ENCODE measurements at places on chromosomes 6 and 20.

DNA sequence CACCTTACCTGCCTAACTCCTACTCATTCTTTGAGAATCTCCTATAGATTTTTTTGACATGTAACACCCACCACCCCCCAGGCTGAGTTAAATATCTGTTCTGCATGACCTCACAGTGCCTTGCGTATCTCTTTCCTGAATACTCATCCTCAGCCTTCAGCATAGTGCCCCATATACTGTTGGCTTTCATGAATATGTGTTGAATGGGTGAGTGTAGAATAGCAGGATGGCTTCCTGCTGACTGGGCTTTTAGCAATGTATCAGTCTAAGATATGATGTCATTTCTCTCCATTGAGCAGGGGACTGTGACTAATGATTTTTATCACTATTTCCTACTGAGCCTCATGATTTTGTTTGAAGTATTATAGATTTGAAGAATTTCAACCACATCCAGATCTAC, 361.6 kb upstream of the MARCKS start:
- DNase-seq = no peak

DNA sequence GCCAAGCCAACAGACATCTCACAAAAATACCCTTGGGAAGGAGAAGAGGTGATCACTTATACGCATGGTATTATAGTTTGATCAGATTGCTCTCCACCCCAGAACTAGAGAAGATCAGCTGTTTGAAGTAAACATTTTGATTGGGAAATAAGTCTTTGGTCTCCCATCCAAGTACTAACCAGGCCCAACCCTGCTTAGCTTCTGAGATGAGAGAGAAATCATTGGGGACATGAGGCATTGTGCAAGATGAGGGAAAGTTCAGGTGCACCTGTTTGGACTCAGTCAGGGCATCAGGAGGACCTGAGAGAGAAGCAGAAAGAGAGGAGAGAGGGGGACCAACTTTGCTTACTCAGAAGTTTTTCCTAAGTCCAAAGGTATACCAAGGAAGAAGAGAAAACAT, 11.4 kb downstream of the RIPK1 start:
- no peak for DNase-seq

- no peak for DNase-seq
Observed at GRCh38 chr6:123380257-123380656, 256.5 kb downstream of the TRDN start.

DNA sequence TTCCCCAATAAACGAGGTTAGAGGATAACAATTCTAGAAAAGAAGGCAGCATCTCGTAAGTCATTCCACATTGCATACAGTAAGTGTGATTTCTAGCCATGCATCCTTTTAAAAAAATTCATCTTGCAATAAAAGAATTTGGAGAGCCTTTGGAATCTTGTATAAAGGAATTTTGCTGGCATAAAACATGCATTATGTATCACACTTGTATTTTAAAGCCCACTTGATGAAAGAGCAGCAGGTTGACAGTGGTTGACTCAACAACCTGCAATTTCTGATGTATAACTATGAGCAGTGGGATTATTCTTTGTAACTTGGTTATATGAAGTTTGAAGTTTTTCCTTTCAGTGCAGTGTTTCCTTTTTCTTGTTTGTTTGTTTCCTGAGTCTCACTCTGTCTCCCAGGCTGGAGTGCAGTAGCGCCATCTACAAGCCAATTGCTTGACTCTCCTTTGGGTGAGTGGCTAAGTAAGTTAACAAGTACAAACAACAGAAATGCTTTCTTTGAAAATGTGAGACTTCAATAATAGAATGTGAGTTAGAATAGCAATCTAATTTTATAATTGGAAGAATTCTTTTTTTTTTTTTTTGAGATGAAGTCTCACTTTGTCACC, 39.9 kb downstream of the JARID2 start:
- no peak for DNase-seq

DNA sequence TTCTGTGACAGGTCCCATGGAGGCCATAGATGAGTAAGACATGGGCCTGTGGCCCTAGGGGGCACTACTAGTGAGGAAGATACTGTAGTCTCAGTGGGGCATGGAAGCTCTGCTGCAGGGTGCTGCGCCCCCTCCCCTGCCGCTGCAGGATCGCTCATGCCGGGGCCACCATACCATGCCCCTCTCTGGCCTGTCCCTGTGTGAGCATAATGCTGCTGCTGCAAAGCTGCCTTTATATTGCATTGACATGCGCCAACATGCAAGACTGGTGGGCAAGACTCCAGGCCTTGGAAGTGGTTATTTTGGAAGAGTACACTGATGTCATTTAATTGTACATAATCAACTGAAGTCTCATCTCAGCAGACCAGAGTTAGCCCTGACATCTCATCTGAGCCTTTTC, 60.0 kb downstream of the TOX2 start:
- no peak for DNase-seq

- DNase-seq = no peak
Observed at GRCh38 chr6:38687043-38687353, 15.9 kb downstream of the GLO1 start.

GRCh38 chr6:116287689-116288282, 8.1 kb upstream of the TSPYL1 start:
- DNase-seq = no peak

- DNase-seq = no peak
Observed at GRCh38 chr6:112659912-112660311, 312.8 kb downstream of the RFPL4B start.

DNA sequence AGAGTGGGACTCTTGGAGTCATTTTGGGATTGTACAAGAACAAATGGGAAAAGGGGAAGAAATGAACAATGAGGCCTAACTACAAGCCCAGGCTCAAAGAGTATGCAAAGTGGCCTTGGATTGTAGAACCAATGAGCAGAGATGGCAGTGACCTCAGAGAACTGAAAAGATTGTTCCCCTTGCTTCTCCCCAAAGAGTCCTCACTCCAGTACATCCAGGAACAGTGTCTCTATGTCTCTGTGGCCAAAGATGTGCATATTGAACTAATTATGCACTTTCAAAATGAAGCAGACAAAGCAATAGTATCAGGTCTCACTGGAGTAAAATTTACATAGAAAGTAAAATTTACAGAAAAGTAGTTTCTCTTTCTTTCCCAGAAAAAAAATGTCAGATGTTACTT, 81.0 kb downstream of the SMLR1 start:
- no peak for DNase-seq

GRCh38 chr6:63527658-63528514, 44.4 kb upstream of the LOC128125822 start:
- DNase-seq = no peak

DNA sequence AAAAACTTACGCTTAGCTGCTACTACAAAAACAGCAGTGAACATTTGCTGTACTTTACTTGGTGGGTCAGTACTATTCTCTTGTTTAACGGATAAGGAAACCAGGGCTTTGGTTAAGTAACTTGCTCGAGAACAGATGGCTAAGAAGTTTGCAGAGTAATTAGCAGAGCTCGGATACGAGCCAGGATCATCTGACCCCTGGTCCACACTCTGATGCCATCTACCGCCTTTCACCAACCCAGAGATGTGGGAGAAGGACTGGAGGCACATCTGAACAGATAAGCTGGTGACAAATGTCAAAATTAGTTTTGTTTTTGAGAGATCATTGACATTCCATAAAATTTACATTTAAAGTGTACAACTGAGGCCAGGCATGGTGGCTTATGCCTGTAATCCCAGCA, 18.9 kb upstream of the RPL7L1 start:
- DNase-seq = no peak

DNA sequence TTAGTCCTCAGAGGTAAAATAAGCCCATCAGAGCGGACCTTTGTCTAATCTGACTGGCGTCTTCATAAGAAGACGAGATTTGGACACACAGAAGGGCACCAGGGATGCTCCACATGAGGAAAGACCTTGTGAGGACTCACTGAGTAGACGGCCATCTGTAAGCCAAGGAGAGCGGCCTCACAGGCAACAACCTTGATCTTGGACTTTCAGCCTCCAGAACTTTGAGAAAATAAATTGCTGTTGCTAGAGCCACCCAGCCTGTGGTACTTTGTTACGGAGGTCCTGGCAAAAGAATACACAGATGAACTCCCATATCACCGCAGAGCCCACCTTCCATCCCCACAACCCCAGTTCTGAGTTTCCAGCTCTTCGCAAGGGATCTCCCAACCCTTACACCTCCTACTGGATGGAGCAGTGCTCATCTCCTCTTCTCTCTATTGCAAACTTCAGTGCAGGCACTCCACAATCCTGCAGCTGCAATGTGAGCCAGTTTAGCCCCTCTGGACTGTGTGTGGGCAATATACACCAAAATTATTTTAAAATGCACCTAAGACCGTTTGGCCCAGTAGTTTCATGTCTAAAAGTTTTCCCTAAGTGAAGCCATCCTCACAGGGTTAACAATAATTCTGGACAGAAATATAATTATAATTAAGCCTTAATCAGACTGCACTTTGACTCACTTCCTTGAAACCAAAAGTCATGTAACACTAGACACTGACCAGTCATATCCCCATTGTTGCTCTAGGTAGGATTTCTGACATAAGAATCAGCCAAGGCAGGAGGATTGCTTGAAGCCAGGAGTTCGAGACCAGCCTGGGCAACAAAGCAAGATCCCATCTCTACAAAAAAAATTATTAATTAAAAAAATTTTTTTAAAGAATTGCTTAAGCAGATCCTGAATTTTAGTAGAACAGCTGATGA, 8.8 kb upstream of the TRIM31 start:
- no peak for DNase-seq

GRCh38 chr6:138226700-138227315, 8.5 kb upstream of the PBOV1 start:
- no peak for DNase-seq

DNA sequence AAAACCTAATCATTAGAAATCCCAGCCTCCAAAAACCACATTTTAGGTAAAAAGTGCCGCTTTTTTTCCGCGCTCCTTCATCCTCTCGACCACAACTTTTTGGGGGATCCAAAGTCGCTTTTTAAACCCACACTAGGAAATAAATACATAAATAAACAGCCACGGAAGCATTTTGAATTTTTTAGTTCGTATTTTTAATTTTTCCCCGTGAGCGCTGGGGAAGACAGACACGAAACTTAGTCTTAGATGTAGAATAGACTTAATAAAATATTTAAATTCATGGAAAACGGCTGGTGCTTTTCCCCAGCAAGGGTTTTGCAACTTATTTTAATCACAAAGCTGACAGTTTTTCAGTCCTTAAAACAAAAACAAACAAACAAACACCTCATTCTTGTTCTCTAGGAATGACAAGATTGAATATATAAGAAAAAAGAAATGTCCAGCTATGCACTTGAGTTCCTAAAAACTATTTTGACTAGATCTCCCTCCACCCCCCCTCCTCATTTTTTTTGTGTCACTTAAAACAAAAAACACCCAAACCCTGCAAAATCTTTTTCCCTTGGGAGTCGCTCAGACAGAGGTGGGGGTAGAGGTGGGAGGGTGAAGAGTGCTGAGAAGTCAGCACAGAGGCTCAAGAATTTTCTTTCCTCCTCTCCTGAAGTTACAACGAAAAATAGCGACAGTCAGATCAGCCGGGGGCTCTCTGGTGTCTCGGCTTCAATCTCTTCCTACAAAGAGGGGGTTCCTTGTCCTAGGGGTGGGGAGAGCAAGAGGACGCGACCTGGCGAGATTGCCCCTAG, 43.4 kb upstream of the SUPT3H start:
- no peak for DNase-seq

- no peak for DNase-seq
Observed at GRCh38 chr6:33118525-33119123, 42.8 kb downstream of the HLA-DPB1 start.

- no peak for DNase-seq
Observed at GRCh38 chr20:32482143-32482441, 103.0 kb downstream of the NOL4L start.

GRCh38 chr6:46012834-46013233, 2.8 kb downstream of the CLIC5 start:
- DNase-seq = no peak

DNA sequence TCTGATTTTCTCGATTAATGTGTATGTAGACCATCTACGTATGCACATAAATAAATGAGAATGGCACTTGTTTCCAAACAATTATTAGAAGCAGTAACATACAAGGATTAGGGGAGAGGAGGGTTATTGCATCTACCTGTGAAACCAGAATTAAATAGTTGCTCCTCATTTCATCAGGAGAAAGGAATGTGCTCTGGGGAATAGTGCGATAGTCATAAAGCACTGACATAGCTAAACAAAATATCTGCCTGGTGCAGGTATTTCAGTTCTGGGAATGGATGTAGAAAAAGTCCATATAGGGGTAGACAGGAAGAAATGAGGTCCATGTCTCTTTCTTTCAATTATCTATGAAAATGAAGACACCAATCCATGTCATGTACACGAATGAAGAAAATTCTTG, 1.6 kb upstream of the ID4 start:
- no peak for DNase-seq

DNA sequence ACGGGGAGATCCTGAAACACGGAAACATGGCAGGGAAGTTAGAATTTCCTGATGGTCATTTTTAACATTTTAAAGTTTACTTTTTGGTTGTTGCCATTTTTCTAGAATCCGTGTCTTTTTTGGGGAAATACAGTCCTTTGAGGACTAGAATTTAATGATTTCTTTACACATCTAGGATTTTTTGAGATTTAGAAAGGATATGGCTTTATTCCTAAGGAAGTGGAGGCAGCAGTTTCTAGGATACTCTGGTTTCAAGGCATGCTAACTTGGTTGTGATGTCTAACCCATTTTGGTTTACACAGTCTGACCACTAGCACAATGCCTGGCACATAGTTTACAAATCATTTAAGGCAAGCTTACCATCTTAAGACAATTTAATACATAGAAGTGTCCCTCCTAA, 1.1 kb upstream of the ZBTB2 start:
- DNase-seq = no peak

GRCh38 chr6:89404512-89404911, 7.6 kb downstream of the RRAGD start:
- DNase-seq = no peak

GRCh38 chr6:69542494-69542893, 254.3 kb downstream of the LMBRD1 start:
- no peak for DNase-seq

GRCh38 chr6:116545651-116546050, at the start of gene TRAPPC3L:
Gene TRAPPC3L (minus strand): TSS chr6:116545684. CDS start chr6:116545514, 170 bp downstream.
- no peak for DNase-seq

GRCh38 chr6:15087186-15087589, 158.7 kb upstream of the JARID2 start:
- DNase-seq = no peak

DNA sequence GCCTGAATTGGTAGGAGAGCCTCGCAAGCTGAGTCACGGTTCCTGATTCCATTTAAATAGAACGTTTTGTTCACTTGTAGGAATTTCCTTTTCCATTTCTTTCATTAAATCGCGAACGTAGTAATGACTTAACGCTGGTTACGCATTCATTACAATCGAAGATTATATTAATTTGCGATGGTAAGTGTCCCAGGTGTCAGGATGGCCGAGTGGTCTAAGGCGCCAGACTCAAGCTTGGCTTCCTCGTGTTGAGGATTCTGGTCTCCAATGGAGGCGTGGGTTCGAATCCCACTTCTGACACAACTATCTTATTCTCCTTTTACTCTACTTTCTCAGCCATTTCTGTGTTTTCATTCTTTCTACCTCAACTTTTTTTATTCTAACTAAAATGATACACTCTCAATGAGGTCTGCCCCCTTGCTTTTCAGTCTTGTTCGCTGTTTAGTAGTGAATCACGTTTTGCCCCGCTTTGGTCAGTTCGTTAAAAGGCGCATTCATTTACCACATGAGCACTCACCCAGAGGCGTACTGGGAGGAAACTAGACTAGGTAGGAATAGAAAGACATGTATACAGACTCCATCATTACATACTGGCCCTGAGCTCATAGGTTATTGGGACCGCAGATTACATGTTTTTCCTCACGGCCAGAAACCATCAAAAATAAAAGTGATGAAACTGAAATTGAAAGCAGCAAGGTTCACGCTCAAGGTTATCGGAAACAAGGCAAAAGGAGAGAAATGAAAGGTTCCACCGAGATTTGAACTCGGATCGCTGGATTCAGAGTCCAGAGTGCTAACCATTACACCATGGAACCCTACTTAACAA, 17.3 kb upstream of the TRIM27 start:
- no peak for DNase-seq
